ELR (cell line): ENCODE measurements at places on chromosomes 16 and 17.
A peak's percentile ranks its signal among the peaks of the same experiment; 100 is the strongest.

GRCh38 chr16:73545290-73545689, 497.4 kb upstream of the ZFHX3 start:
- DNase-seq = no peak

- DNase-seq = no peak
Observed at GRCh38 chr17:69677130-69677529, 262.6 kb downstream of the MAP2K6 start.

GRCh38 chr17:42249681-42250446, 26.3 kb downstream of the STAT5B start:
- DNase-seq = no peak

DNA sequence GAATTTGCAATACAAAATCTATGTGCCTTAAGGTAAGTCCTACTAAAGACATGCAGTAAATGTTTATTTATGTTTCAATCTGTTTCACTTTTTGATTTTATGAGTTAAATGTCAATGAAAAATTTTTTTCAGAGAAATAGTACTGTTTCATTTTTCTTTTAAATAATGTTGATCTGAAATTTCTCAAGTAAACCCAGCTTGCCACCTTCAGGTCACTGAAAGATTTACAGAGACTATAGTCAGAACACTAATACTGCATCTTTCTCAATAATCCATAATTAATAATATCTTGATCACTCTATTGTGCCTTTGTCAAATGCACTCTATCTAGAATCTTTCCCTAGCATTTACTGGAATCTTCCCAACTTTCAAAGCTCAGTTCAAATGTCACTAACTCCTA, 6.5 kb upstream of the DHX40 start:
- peak; percentile 44 for DNase-seq

GRCh38 chr17:81656118-81656743, at the start of gene PDE6G:
TSS of gene PDE6G (minus strand) at chr17:81656542. CDS start at chr17:81653305, 3,237 bp downstream.
- DNase-seq = no peak

DNA sequence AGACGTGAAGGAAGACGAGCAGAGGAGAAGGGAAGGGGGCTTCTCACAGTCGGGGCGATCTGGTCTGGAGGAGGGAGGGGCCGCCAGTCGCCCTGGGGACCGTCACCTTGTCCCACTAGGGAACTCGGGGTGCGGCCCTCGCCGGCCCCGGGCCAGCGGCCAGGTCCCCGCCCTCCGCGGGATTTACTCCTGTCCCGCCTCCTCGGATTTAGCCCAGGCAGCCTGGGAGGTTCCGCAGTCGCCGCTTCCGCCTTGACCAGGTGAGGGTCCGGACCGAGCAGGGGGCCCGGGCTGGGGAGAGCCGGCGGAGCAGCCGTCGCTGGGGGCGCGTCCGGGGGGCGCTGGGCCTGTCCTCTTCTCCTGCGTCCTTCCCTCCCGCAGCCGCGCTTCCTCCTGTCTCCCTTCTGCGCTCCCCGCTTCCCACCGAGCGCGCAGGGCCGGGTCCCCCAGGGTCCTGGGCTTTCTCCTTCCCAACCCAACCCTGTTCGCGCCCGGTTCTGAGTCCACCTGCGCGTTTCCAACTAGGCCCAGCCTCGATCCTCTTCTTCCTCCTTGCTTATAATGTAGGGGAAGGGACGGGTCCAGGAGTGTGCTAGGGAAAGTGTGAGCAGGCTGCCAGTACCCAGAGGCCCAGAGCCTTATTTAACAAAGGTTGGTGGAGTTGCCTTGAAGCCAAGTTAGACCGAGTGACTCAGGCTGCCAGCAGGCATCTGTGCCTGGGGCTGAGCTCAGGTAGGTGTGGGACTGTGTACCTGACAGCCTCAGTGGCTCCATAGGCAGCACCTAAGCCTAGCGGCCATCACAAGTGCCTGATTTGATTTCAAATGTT, at the start of gene TNK1:
Gene TNK1, plus strand, starts transcription at position 235 of the 829 bp plus-strand sequence. CDS start 1,838 bp downstream, outside the sequence.
- peak; percentile 20 for DNase-seq

DNA sequence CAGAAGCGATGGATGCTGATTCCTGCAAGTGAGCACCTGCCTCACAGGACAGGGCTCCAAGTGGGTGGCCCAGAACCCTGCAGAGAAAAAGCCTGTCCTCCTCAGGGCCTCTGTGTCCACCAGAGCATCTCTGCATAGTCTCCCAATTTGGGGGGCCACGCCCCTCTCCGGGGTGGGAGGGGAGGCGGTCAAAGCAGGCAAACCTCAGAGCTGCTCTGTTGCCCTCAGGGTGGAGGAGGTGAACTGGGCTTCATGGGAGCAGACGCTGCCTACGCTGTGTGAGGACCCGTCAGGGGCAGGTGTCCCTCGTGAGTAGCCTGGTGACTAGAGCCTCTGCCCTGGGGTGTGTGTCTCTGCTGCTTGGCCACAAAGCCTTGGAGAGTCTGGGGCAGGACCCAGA, 19.3 kb downstream of the TRPV2 start:
- no peak for DNase-seq

GRCh38 chr17:77916703-77917481, 41.6 kb upstream of the TNRC6C start:
- no peak for DNase-seq

DNA sequence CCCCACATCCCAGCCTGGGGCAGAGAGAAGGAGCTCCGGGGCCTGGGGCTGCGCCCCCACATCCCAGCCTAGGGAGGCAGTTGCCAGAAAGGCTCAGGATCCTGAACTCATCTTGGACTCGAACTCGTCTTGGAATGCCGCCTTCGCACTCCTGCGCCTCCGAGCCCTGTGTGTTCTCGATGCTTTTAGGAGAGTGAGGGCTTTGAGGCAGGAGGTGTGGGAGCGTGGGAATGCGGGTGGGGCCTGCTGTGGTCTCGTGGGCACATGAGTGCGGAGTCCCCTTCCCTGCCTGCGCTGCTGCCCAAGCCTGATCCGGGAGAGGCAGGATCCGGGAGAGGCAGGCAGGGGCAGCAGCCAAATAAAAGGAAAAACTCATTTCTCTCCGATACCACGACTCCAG, 1.2 kb downstream of the BHLHA9 start:
- DNase-seq = no peak

DNA sequence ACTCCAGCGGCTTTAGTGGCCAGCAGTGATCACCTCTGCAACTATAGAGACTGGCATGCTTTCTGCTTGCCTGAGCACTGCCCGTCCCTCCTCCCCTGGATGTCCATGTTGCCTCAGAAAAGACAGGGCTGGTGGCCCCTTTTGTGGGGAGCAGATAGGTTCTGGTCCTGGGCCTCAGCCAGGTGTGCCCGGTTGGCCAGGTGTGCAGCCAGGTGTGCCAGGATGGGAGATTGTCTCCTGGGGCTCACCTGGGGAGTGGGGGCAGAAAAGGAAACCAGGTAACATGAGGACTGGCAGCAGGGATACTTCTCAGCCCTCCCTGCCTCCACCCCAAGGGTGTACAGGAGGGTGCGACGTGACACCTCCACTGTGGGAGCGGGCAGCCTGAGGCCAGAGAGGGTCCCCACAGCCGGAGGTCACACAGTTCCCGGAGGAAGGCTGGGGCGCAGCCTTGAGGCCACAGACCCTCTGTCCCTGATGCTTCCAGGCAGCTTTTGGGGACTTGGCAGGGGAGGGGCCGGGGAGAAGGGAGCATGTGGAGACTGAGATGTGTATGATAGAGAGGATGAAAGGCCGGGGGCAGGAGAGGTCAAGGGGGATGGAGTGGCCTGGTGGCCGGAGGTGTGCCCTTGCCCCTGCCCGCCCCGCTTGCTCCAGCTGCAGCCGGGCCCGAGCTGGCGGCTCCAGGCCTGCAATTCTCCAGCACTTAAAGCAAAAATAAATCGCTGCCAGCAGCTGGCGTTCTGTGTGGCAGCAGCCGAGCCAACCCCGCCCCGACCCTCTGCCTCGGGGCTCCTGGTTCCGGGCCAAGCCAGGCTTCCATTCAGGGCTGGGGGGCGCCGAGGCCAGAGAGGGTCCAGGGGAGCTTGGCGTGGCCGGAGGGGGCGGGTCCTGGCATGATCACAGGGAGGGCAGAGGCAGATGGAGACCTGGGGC, 6.7 kb downstream of the KCNJ12 start:
- no peak for DNase-seq

DNA sequence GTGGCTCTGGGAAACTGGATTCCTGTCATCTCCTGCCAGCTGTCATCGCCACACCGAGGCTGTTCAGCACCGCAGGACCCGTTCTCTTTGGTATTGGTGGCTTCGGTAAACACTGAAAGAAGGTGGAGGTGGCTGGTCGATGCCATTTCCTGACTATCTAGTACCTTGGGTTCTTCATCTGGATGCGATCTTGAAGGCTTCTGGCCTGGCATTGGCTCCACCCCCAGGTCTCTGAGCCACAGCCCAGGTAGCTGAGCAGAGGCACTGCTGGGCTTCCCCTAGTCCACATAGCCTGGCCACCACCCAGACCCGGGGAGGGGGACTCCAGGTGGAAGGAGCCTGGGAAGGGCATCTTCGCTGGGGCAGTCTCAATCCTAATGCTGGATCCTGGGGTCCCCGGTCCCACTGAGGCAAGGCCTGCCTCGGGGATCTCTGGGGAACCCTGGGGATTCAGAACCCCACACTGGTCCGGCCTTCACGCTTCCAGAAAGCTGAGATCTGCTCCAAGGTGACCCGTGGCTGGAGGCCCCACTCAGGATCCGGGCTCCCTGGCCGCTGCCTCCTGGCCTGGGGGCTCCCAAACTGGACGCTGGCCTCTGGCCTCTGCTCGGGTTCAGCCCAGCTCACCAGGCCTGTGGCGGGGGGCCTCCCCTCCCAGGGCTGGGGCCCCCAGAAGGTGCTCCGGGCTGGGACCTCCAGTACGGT, 1.8 kb downstream of the C16orf54 start:
- DNase-seq = no peak

- peak; percentile 59 for DNase-seq
Observed at GRCh38 chr16:85420501-85421337, 192.4 kb upstream of the GSE1 start.

DNA sequence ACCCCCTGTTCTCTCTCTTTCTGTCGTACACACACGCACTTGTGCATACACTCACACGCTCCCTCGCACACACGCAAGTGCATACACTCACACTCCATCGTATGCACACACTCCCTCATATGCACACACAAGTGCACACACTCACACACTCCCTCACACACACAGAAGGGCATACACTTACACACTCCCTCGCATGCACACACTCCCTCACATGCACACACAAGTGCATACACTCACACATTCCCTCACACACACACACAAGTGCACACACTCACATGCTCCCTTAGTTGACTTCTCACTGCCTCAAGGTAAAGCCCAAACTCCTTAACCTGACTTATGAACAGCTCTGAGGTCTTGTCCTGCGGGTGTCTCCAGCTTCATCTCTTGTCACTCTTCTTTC, 78.7 kb downstream of the NOG start:
- no peak for DNase-seq

- no peak for DNase-seq
Observed at GRCh38 chr17:4604111-4604644, 19.8 kb downstream of the SMTNL2 start.

GRCh38 chr17:79929257-79930061, 90.2 kb upstream of the CBX4 start:
- DNase-seq = no peak

DNA sequence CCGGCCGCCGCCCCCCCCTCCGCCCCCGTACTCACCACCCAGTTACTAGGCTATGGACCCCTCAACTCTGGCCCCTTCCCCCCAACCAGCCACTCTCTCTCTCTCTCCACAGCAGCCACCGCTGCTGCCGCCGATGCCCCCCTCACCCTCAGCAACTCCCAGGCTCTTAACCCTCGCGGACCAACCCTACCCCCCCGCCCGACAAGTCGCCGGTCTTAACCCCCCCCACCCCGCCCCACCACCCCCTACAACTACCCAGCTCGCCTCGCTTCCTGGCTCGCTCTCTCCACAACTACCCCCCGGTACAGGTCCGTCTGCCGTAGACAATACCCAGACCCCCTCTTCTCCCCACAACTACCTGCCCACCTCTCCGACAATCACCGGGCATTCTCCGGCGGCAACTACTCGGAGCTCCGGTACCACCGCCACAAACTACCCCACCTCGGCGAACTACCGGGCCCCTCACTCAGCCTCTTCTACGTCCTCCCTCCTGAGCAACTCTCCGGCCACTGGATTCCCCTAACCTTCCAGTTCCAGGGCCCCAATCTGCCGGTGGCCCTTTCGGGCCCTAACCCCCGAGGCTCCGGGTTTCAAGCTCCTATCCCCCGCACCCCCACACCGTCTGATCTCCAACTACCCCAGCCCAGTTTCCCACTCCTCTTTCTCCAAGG, 702 bp downstream of the PHF23 start:
- peak; percentile 50 for DNase-seq

- no peak for DNase-seq
Observed at GRCh38 chr16:57264381-57264780, 19.3 kb downstream of the ARL2BP start.

DNA sequence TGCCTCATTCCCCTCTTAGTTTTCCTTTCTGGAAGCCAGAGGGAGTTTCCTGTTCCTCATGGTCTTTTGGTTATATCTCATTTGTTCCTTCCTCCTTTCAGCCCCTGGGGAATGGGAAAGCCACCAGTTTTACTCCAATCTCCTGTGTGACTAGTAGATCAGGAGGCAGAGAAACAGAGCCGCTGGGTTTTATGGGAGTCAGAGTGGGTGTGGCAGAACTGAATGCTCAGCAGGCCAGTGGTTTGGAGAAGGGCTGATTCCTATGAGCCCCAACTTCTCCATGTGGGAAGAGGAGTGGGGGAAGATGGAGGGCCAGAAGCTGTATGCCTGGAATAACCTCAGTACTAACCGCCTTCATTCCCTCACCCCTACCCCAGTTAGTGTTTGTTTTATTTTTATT, 4.1 kb downstream of the DNAH2 start:
- no peak for DNase-seq

GRCh38 chr17:46163316-46163715, 29.9 kb downstream of the KANSL1 start:
- no peak for DNase-seq

- DNase-seq = no peak
Observed at GRCh38 chr16:12405089-12405488, 398.6 kb downstream of the CPPED1 start.

DNA sequence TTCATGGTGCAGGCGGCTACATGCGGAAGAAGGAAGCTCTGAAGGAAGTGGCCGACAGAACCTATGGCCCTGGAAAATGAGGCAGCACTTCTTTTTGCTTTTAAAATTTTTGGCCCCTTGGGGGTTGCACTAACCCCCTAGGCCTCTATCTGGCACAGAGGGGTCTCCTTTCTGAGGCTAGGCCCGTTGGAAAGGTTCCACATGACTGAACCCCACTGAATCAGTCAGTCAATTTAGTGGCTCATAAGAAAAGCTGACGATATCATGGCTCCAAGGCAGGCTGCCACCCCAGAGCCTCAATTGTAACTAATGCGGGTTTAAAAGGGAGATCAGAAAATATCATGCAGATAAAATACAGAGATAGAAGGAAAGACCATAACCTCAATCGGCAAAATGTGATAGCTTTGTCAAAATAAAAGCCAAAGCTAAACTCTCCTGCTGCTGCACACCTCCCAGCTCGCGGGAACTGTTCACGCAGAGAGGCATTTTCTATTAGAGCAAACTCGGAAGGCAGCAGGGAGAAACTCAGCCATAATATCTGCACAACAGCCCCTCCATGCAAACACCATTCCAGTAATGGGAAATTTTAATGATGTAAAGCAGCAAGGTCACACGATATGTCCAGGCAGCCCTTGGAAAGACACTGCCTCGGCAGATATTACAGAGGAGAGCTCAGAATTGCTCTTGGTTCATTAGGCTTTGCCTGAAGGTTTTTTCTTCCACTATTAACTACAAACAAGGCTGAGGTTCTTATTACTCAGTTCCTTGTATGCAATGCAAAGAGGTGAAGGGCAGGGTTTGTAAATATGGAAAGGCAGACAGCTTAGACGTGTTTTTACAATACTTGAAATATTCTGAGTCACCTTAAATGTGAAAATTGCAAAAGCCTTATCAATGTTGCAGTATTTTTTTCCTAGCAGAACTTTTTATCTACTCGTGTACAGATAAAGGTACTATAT, 200.4 kb upstream of the PMFBP1 start:
- no peak for DNase-seq
